ENCODE measurements at places on chromosomes 6 and 20. TPM values are rescaled to one million over a fixed set of nuclear protein-coding genes. Genes with fewer than 3 reads are reported as not detected.

GRCh38 chr20:34549291-34549928 is 9.1 kb upstream of the MAP1LC3A start:
- no peak for DNase-seq

- DNase-seq: no peak
These were observed 514 bp downstream of the TCFL5 start for GRCh38 chr20:62860924-62861691.

- DNase-seq: no peak
These were observed 684 bp upstream of the MED23 start for GRCh38 chr6:131628726-131629125.

- DNase-seq: no peak
These were observed 125.1 kb downstream of the JARID2 start for GRCh38 chr6:15370733-15371671.

DNA sequence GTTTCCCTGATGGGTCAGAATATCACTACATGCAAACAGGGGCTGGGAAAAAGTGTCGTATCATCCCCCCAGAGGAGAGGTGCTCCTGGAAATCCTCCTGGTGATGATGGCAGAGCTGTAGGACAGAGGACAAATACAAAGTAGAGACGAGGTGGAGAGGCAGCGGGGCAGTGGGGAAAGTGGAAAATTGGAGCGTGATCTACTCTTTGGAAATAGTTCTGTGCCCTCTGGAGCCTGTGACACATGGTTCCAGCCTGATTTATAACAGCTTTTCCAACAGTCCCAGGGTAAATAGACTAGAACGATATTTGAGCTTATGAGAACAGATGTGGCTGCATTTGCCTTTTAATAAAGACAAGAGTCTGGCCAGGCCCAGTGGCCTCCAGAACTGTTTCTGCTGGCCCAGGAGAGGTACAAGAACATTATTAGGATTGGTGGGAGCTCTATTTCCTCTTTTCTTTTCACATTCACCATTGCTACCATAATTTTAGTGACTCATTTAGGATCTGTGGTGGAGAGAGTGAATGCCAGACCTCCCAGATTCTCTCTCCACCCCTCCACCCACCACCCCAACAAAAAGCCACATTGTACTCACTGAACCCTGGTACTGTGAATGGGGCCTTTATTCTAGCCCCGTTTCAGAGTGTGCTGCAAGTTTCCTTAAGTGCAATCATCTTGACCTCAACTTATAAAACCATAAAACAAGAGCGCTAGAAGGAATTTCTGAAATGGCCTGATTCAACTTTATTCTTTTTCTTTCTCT is 78.3 kb downstream of the BTBD3 start:
- DNase-seq: no peak

DNA sequence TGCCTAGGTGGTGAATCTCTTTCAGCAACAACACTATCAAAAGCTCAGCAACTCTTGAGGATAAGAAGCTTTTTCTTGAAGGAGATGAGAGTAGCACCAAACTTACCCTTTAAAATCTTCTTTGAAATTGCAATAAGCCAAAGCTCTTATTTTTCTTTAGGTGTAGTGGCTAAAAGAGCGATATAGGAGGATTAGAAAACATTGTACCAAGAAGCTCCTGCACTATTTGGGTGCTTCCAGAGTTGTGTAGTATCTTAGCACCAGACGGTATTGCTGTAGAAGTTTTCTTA is 1.2 kb downstream of the FUT9 start:
- no peak for DNase-seq

- no peak for DNase-seq
These were observed 45.6 kb downstream of the TGM2 start for GRCh38 chr20:38119446-38119845.

DNA sequence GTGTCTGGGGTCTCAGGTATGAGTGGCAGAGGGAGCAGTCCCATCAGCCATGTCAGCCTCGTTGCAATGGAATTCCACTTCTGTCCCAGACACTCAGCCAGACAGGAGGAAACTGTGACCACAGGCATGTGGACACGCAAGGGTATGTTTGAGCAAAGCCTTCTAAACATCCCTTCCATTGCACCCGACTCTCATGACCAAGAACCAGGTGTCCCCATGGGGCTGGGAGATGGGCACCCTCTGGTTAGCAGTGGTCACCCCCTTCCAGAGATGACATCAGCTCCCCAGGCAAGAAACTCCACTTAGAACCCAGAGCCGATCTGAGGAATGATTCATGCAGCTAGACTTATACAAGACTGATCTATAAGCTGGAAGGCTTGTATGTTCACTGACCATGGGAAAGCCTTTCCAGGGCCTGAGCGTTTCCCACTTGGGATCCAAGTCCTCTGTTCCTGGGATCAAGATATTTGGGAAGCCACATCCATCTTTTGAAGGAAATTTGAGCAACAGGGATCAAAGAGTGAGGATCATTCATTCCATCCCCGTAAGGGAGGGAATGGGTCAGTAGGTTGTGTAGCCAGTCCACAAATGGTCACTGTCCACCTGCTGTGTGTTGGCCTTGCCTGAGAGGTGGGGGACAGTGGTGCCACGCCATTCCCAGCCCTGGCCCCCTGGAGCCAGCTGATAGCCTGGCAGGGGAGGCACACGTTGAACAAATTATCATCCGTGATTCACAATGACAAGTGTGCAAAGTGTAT is 3.9 kb upstream of the MRGBP start:
- DNase-seq: no peak

The RAD21L1 gene
- total RNA-seq: not detected

The AKAP12 gene
- total RNA-seq: 151 TPM

The SLC17A3 gene
- total RNA-seq: not detected

All from omental fat pad (tissue), 4 donors.